ENCODE measurements at places on chromosomes 7 and 10.

- DNase-seq = no peak
These were observed 44.7 kb upstream of the GARS1 start for GRCh38 chr7:30549931-30550493.

- no peak for DNase-seq
These were observed 141.9 kb upstream of the KLF14 start for GRCh38 chr7:130875901-130876300.

DNA sequence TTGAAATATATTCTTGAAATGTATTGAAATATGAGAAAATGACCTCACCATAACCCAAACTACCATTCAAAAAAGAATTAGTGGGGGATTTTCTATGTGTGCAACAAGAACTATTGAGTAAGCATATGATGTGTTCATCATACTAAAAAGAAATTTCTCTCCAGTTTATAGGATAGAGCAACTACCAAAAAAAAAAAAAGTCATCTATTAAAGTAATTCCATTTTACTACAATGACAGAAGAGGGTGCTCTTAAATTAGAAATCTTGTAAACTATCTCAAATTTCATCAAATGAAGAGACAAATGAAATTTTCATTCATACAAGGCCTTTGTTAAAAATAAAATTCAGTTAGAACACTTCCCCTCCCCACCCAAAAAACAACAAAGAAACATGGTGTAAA is 195.4 kb upstream of the PLXDC2 start:
- no peak for DNase-seq

DNA sequence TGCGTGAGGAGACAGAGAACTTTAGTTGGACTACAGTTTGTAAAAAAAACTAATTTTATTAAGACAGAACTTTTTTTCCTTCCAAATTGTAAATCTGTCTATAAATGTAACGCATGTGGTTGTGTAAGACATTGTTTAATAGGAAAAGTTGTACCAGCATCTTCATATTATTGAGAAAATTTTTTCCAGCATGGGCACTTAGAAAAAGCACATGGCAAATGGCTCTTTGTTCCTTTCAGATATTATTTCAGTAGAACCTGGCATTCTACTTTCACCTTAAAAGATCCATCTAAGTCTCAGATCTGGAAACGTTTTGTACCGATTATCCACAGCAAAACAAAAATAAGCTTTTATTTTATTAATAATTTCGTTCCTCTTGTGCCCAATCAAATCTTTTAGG is 43.2 kb downstream of the ZRANB1 start:
- no peak for DNase-seq

DNA sequence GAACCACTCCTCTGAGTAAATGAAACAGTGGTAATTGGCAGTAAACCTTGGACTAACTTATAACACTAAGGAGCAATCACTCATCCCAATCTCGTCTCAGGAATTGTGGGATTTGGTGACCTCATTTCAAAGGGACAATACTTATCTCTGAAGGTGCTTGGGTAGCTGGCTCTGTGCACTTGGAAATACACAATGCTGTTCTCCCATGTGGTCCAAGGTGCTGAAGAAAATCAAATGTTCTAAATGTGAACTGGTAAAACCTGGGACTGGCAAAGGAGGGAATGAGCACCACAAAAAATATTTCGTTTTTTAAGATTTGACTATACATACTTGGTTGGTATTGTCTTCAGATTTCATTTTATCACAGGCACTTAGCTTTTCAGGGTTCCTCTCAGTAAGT is 1193.0 kb downstream of the SORCS1 start:
- no peak for DNase-seq

DNA sequence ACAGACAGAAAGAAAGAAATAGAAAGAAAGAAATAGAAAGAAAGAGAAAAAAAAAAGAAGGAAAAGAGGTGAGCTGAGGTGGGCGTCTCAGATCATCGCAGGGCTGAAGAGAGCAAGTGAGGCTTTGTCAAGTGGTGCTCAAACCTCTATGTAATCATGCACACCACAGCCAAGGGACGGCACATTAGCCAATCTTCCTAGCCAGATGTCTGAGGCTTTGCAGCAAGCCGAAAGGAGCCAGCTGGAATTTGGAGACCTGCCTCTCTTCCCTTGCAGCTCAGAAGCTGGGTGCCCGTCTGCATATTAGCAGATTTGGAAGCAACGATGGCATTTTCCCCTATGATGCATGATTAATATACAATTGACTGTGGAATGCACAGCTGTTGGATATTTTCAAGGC is 52.5 kb downstream of the ADRA2A start:
- no peak for DNase-seq

DNA sequence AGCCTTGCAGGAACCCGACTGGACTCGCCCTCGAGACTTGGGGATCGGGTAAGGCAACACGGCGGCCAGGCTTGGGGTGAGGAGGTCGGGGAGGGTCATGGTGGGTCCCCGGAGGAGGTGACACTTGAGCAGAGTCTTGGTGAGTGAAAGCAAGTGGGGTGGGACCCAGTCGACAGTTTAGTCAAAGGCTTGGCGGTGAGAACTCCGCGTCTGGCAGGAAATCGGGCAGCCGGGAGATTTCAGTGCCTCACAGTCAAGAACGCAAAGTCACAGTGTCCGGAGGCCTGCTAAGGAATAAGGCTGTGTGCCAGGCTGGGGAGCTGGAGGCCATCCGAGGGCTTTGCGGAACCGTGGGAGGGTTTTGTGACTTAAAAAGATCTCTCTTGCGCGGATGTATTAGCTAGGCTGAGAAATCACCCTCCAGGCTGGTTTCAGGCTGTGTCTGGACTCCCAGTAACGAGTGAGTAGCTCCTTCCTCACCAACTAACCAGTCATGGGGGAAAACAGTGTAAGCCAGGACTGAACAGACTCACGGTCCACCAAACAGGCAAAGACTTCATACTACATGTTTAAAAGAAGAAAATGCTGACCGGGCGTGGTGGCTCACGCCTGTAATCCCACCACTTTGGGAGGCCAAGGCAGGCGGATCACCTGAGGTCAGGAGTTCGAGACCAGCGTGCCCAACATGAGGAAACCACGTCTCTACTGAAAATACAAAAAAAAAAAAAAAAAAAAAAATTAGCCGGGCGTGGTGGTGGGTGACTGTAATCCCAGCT is 613 bp downstream of the AP5Z1 start:
- peak; percentile 38 for DNase-seq

DNA sequence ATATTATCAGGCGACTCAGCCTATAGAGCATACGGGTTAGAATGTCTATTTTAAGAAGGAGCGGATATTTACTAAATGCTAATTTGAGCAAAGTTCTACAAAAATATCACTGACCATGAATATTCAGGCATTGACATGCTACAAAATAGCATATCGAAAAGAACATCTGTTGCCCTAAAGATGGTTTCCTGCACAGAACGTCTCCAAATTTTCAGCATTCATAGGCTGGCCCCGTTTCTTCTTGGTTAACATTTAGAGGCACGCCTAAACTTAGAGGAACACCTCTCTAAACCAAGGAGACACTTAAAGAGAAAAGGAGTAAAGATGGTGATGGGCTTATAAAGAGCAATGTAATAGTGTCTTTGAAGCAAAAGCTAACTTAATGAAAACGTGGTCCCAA is 1.3 kb upstream of the MINPP1 start:
- DNase-seq = no peak

GRCh38 chr7:66883716-66884115 is 37.3 kb upstream of the TMEM248 start:
- no peak for DNase-seq

DNA sequence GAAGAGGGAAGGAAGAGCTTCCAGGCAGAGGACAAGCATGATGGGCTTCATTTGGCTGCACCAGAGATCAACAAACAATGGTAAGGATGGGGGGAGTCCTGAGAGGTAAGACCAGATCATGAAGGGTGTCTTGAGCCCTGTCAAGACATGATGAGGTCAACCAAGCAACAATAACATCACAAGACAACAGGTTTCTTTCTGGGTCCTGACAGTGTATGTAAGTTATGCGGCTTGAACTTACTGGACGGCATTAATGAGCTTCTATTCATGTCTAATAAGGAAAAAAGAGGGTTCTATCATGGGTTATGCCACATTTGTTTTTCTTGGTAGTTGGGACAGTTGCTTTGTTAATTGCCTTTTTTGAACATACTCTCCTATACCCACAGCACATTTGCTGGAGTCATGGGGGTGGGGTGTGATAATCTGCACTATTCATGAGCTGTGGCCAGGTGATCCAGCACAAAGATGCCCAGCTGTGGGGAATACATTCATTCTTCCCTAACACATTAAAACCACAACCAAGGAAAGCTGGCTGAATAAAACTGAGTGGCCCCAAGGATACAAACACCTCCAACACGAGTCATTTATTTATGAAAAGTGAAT is 168.8 kb upstream of the KLF14 start:
- no peak for DNase-seq

DNA sequence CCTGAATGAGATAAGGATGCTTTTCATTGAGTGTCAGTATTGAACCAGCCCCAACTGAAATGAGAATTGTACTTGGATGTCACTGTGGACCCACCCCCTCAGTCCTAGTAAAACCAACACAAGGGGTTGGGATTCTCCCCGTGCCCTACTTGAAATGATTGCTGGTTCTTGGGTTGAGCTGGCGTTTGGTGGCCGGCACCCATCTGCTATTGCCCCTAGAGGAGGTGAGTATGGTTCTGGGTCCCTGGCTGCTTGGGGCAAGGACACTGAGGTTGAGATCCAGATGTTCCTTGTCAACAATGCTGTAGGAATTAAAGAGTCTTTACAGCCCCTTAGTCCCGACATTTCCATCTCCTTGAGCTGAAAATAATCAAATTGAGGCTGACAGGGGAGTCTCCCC is 170.0 kb upstream of the ZNF32 start:
- DNase-seq = no peak

DNA sequence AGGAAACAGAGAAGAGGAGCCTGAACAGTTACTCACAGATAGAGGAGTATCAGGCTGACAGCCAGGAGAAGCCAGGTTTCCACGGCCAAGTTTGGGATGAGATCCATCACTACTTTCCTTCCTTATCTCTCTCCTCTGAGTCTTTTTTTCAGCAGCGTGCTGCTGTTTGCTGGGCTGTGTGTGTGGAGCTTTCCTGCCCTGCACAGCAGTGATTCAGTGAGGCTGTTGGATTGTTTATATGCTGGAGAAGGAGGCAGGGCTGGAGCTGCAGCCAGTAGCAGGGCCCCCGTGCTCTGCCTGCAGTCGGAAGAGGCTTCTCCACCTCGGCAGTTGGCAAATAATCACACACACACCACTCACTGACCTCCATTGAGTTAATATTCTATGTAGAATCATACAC is at the start of gene CYP3A7:
TSS of gene CYP3A7 (minus strand) at position 210 of the 400 bp plus-strand sequence. CDS start at position 107, 103 bp downstream.
- DNase-seq = no peak

DNA sequence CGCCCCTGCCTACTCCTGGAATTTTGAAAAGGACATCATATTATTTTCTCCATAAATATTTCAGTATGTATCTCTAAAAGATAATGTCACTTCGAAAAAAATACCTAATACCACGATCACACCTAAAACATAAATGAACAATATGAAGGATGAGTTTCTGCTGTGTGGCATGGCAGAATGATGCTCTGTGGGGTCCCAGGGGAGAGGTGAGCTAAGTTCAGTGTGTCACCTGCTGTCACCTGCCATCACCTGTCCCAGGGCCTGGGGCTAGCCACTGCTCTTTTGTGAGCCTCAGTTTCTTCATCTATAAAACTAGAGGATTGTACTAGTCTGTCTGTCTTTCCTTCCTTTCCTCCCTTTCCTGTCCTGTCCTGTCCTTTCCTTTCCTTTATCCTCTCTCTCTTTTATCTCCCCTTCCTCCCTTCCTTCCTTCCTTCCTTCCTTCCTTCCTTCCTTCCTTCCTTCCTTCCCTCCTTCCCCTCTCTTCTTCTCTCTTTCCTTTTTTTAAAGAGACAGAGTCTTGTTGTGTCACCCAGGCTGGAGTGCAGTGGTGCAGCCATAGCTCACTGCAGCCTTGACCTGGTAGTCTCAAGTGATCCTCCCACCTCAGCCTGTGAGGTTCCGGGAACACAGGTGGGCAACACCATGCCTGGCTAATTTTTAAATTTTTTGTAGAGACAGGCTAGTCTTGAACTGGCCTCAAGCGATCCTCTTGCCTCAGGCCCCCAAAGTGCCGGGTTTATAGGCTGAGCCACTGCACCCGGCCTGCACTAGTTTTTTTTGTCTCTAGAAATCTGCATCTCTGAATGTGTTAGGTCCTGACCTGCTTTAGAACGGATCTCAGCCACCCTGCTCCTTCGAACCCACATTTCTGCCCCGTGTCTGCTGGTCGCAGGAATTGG is 43.1 kb downstream of the CUX1 start:
- DNase-seq = no peak

GRCh38 chr7:155062411-155062810 is 7.7 kb upstream of the HTR5A start:
- DNase-seq = no peak

GRCh38 chr7:68433462-68434070 is 1164.7 kb upstream of the AUTS2 start:
- DNase-seq = no peak

GRCh38 chr7:83365746-83366145 is 203.1 kb upstream of the PCLO start:
- no peak for DNase-seq

- DNase-seq = no peak
These were observed 657 bp downstream of the CDNF start for GRCh38 chr10:14837003-14837756.

DNA sequence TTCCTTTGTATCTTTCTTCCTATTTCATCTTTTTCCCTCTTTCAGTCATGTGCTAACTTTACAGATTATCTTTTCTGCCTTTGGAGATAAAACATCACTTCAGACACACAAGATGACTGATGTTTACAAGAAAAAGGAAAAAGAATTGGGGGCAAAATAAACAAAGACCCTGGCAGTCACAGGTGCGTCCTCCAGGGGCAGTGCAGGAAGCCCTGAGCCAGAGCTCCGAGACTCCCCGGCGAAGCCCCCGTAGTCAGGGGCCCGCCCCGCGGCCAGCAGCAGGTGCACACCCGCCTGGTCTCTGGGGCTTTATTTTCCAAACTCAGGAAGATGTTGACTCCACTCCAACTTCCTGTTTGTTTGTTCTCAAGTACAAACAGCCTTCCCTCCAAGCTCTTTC is 10.2 kb downstream of the STK32C start:
- no peak for DNase-seq

- no peak for DNase-seq
These were observed 275.2 kb downstream of the ACTR3B start for GRCh38 chr7:153034791-153035190.

DNA sequence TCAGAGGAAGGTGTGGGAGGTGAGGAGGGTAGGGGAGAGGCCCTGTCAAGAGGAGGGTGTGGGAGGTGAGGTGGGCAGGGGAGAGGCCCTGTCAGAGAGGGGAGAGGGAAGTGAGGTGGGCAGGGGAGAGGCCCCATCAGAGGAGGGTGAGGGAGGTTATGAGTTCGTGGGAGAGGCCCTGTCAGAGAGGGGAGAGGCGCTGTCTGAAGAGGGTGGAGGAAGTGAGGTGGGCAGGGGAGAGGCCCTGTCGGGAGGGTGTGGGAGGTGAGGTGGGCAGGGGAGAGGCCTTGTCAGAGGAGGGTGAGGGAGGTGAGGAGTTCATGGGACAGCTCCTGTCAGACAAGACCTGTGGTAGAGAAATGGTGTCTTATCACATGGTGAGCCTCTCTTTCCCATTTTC is 74.4 kb downstream of the INPP5A start:
- DNase-seq = no peak

- DNase-seq = no peak
These were observed 67.1 kb upstream of the MAGI2 start for GRCh38 chr7:79520543-79520942.

GRCh38 chr7:33448035-33448434 is 318.7 kb downstream of the BBS9 start:
- no peak for DNase-seq

- no peak for DNase-seq
These were observed 16.1 kb downstream of the GNAI1 start for GRCh38 chr7:80150611-80151273.

GRCh38 chr10:49735848-49736563 is 26.1 kb downstream of the OGDHL start:
- DNase-seq = no peak

GRCh38 chr10:31011017-31011664 is 20.5 kb downstream of the ZNF438 start:
- DNase-seq = no peak

Data from effector memory CD4-positive, alpha-beta T cell (primary cell).